NCI-H2081 treated with DMSO at 0.1 percent for 48 hours (cell line): ENCODE measurements at places on chromosomes 2 and 18.

- DNase-seq: no peak
Observed at GRCh38 chr2:30492619-30493018, 45.6 kb downstream of the LCLAT1 start.

DNA sequence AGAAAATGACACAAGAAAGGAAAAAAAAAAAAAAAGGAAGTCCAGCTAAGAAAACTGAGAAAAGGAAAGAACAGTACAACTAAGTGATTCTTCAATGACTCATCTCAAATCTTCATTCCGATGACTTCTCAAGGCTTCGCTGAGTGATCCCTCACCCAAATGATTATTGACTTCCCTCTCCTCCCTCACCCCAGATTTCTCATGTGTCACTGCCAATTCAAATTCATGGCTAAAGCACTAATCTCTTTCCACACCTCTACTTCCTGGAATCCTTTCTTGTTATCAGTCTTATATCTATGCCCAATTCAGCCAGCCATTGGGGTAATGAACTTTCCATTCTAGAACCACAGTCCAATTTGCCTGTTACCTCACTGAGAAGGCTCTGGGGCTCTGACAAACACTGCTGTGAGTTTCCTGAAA is 7.2 kb upstream of the ABCB11 start:
- DNase-seq: no peak

DNA sequence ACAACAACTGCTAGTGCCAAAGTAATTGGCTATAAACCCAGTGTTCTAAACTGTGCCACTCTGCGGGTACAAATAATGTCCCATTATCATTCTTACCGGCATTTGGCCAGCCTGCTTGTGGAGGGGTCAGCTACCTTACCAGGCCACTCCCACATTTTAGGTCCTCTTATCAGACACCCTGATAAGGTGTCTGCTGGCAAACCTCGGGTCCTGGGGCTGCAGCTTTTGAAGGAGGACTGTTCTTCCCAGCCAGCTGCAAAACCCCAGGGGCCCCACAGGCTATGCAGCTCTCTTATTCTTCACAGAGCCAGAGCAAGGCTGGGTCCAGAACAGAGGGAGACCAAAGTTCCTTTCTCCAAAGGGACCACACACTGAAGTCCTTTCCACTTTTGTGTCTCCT is 258.0 kb upstream of the REV1 start:
- no peak for DNase-seq

DNA sequence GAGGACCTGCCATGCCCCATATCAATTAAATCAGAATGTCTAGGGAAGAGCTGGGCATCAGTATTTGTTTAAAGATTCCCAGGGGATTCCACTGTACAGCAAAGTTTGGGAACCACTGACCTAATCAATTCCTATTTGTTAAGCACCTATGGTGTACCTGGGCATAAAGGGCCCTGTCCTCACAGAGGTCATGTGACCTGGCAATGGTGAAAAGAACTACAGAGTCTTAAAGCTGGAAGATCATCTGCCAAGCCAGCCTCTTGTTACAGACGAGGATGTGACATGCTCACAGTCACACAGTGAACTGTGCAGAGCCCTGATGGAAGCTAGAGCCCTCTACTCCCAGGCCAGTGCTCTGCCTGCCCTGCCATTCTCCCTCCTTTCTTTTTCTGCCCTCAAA is 23.3 kb downstream of the SLC14A2 start:
- DNase-seq: no peak

DNA sequence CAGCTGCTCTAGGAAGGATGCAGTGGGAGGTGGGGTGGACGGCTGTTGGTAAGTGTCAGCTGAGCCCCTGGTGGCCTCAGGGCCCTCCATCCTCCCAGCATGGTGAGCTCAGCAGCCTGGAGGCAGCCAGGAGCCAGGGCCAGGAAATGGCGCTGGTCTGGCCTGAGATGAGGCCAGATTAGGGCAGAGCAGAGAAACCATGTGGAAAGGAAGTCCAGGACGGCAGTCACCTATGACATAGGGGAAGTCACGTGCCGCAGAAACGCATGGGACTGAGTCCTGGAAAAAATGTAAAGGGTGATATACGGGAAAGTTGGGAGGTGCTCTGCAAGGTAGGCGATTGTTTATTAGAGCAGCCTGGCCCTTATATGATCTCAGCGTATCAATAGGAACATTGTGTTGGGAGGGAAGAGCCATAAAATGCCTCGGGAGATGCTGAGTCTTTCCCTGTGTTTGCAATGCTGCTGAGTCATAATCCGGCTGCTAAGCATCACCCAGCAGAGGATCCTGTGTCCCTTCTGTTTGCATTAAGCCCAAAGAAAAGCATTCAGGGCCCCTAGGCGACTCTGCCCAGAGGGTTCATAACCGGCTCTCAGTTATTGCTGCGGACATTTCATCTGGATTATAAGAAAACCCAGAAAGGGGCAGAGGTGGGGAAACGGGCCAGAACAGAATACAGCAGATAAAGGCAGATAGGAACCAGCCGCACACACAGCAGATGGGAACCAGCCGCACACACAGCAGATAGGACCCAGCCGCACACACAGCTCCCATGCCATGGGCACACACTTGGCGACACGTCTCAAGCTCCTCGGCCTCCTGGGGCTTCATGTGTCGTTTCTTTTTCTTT is 30.3 kb upstream of the B3GNT7 start:
- DNase-seq: no peak

GRCh38 chr2:112032689-112033465 is 22.2 kb upstream of the TMEM87B start:
- no peak for DNase-seq

GRCh38 chr18:13371689-13372418 is 153.3 kb downstream of the LDLRAD4 start:
- no peak for DNase-seq

- no peak for DNase-seq
Observed at GRCh38 chr2:232951181-232951580, 61.9 kb downstream of the NGEF start.

GRCh38 chr18:52339891-52340371 is at the start of gene DCC:
TSS of gene DCC (plus strand) at chr18:52340197. CDS start at chr18:52340788, 591 bp downstream.
- no peak for DNase-seq

DNA sequence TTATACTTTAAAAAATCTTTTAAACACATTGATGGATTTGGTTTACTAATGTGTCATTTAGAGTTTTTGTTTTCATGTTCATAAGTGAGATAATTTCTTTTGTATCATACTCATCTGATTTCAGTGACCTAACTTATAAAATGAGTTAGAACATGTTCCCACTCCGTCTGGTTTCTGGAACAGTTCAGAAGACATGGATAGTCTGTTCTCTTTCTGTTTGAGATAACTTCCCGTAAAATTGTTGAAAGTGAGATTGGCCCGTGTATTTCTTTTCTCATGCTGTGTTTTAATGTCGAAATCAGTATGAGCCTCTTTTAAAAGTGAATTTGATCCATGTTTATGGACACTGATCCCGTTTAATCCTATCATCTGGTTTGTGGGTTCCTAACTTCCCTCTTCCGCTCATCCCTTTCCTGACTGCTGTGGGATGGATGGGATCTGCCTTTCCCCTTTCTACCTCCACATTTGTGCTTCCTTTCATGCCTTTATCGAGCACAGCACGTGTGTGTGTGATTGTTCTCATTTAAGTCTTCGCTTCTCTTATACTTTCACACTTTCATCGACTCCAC is 78.9 kb downstream of the COPS8 start:
- no peak for DNase-seq

DNA sequence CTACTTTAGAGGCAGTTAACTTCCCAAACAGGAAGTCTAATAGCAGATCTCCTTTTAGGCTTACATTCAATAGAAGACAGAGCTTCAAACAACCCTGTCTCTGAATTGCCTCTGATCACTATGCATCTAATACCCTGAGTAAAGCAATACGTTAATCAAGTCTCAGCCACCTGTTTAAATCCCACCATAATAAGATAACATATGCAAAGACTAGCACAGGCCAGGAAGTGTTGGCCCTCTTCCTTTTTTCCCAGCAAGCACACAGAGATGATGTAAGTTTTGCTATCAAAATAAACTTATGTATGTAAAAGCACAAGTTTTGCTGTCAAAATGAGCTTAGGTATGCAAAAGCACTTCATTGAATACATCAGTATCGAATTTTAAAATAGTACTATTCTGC is 385.5 kb downstream of the RND3 start:
- no peak for DNase-seq

DNA sequence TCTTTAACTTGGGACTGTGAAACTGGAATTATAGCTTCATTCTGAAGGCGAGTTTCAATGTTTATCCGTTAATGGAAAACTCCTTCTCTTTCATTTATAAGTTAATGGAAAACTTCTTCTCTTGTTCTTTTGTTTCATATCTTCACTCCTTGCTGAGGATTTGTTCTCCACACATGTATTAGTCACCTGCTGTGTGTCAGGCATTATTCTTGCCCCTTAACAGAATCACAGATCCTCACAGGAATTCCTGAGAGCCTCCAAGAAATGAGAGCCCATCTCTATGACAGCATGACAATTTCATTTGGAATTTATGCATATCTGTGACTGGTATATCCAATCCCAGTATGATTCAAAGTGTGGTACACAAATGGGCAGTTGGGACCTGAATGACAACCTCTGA is 545.8 kb downstream of the BCL11A start:
- no peak for DNase-seq

DNA sequence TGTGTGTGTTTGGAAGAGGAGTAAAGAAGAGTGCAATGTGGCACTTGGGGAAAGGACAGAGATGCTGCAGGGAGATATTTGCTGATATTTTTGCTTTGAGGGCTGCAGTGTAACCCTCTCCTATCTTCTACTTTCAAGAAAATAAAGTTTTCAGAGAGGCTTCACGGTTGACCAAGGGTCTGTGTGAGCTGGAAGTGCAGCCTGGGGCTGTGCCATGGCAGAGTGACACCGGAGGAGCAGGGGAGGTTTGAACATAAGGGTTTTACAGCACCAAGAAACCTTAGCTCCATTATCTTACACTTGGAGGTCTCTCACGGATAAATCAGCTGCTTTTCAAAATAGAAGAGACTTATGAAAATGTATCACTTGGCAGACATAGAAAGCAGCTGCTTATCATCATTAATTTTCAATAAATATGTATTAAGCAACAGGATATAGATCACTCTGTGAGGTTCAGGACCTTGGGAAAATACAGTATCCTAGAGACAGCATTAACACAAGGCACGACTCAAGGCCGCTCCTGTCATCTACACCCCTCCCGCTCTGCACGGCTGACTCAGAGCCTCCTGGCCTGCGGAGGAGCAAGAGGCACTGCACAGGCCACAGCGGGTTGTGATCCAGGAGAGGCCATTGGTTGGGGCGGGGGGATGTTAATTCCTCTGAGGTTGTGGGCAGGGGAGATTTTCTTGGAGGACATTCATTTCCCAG is 127.8 kb downstream of the COPS8 start:
- no peak for DNase-seq

GRCh38 chr2:229879191-229879950 is 42.4 kb downstream of the TRIP12 start:
- DNase-seq: no peak

DNA sequence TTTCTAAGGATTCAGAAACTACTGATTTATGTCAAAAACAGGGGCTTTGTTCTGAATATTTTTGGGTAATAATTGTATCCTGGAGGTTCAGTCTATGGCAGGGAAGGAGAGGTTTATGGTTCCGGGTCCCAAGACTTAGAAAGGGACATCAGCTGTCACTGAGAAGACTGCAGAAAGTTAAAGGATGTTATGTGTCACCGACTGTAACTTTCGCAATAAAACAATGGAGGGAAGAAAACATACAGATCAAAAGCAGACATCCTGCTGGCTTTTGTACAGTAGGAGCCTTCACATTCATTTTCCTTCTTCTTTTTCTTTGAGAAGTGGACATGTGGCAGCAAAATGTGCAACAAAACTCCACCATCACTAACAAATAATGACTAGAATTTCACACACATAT is 900.7 kb upstream of the SOX11 start:
- no peak for DNase-seq

- DNase-seq: no peak
Observed at GRCh38 chr2:231297108-231297908, 98.2 kb upstream of the B3GNT7 start.

DNA sequence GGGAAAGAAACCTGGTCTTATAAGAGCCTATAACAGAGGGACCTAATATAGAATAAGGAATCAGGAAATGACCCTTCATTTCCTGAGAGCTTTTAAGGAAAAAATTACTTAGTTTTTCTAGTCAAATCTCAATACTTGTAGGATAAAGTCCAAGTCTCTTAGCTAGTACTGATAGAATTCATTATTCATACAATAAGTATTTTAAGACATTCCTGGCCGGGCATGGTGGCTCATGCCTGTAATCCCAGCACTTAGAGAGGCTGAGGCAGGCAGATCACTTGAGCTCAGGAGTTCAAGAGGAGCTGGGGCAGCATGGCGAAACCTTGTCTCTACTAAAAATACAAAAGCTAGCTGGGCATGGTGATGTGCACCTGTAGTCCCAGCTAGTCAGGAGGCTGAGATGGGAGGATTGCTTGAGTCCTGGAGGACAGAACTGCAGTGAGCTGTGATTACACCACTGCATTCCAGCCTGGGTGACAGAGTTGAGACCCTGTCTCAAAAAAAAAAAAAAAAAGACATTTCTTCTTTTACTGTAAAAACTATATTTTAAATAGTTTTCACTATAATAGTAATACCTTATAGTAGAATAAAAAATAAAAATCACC is 3.2 kb downstream of the RAB3GAP1 start:
- no peak for DNase-seq

GRCh38 chr2:18829976-18830375 is 240.6 kb upstream of the NT5C1B start:
- no peak for DNase-seq

DNA sequence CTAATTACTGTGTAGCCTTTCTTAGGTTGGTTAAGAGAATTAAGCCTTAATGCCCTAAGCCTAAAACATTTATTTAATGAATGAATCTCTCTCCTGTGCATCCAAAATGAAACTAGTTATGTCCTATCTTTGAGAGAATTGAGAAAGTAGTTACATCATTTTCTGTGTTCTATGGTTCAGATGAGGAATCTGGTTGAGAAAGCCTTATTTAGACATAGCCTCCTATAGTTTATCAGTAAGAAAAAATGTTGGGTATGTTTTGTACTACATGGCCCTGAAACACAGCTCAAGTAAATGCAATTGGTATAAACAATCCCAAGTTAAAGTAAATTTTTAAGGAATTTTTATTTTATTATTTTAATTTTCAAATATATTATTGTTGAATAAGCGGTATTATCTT is 25.9 kb upstream of the RAMP1 start:
- DNase-seq: no peak

GRCh38 chr18:267380-267687 is 513 bp downstream of the THOC1 start:
- no peak for DNase-seq

DNA sequence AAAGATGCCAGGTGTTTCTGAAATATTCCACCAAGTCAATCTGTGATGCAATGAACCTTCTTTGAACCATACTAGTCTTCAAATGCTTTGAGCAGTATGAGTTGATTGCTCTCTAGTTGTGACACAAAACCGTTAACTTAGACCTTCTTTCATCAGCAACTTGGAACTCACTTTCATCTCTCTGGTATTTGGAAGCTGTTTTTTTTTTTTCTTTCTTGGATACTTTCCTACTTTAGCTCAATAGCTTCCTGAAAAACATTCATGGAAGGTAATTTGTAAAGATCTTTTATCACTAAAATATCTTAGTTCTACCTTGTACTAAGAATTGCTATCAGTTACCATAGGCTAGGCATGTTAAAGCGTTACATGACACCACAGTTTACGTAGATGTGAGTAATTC is 1071.9 kb upstream of the CHAC2 start:
- DNase-seq: no peak
